Suprapubic skin (tissue), 4 donors: ENCODE measurements at places on chromosomes 4 and X. TPM values are rescaled to one million over a fixed set of nuclear protein-coding genes. Genes with fewer than 3 reads are reported as not detected.
A peak's percentile ranks its signal among the peaks of the same experiment; 100 is the strongest.

- no peaks in the 10 kb centered on the region for H3K36me3 ChIP-seq
- DNase-seq, result no peak
- H3K27ac ChIP-seq, result no peak overlapping the region
- peaks cover 34% of the 10 kb centered on the region for H3K4me1 ChIP-seq
These were observed 32.7 kb downstream of the NFKB1 start for GRCh38 chr4:102533904-102534303.

DNA sequence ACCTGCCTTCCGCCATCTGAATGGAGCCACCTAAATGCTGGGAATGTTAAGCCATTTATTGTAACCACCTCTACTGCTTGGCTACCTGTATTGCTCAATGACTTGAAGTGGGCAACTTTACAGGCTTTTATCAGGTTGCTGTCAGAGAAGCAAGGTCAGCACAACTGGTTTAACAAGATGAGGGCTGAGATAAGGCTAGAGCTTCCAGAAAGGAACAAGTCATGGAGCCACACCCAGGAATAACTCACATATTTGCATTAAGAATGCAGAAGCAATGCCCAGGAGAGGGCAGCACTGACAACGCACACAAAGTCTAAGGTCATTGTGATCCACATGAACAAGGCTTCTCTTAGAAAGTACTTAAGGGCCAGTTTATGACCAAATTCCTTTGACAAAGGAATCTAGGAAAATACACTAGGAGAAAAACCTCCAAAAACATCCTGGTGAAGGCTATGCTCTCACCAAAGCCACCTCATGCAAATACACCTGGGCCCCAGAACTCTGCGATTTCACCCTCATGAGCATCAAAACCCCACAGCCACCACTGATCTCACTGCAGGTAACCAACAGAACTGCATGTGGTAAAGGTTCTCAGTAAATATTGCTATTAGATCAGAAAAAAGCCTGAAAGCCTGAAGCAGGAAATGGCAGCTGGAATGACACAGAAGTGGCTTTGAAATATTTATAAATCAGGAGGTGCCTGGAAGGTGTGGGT lies 15.0 kb upstream of the STS start:
- H3K4me3 ChIP-seq, result no peak overlapping the region
- no peak overlapping the region for H3K27ac ChIP-seq
- DNase-seq, result no peak
- no peaks in the 10 kb centered on the region for H3K4me1 ChIP-seq

GRCh38 chr4:136643416-136643815 lies 888.9 kb downstream of the PCDH18 start:
- no peaks in the 10 kb centered on the region for H3K36me3 ChIP-seq
- DNase-seq, result no peak
- H3K4me3 ChIP-seq, result no peak overlapping the region
- no peaks in the 10 kb centered on the region for H3K4me1 ChIP-seq

GRCh38 chr4:148171596-148171995 lies 270.6 kb downstream of the NR3C2 start:
- no peaks in the 10 kb centered on the region for H3K36me3 ChIP-seq
- H3K4me1 ChIP-seq, result peaks cover 13% of the 10 kb centered on the region
- H3K4me3 ChIP-seq, result no peak overlapping the region
- no peak overlapping the region for H3K27ac ChIP-seq

GRCh38 chrX:34629572-34629971 lies 27.5 kb downstream of the TMEM47 start:
- no peaks in the 10 kb centered on the region for H3K36me3 ChIP-seq
- no peaks in the 10 kb centered on the region for H3K4me1 ChIP-seq
- no peak overlapping the region for H3K27ac ChIP-seq
- no peak overlapping the region for H3K4me3 ChIP-seq
- DNase-seq, result no peak

- no peaks in the 10 kb centered on the region for H3K27me3 ChIP-seq
- no peak overlapping the region for H3K4me3 ChIP-seq
- H3K27ac ChIP-seq, result no peak overlapping the region
- no peaks in the 10 kb centered on the region for H3K4me1 ChIP-seq
- no peak for DNase-seq
- H3K36me3 ChIP-seq, result no peaks in the 10 kb centered on the region
These were observed 598.7 kb upstream of the TECRL start for GRCh38 chr4:65007841-65008439.

DNA sequence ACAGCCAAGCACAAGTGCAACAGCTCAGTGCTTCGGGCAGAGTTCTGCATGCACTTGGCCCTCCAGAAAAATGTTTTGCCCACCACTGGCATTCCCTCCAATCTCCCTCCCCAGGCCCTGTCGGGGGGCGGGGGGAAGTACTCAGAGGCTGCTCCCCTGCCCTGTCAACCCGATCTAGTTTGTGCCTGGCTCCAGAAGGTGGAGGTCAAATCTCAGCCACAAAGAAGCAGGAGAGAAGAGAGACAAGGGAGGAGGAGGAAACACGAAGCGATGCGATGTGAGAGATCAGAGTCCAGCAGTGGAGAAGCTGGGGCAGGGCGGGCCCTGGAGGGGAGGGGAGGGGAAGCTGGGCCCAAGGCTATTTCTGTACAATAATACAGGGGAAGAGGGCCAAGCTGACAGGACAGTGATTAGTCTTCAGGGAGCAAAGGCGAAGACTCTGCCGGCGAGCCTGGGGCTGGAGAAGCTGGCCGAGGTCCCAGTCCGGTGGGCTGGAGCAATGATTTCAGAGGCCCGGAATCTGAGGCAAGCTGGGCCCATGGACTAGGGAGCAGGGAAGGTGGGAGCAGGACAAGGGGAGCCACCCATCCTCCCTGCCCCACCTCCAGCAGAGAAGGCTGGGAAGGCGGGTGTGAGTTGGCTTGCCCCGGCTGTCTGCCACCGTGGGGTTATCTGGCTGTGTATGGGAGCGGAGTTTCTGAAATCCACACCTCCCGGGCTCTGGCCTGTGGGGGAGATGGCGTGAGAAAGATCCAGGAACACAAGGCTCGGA lies 167.1 kb downstream of the EFNB1 start:
- H3K27me3 ChIP-seq, result no peaks in the 10 kb centered on the region
- H3K36me3 ChIP-seq, result no peaks in the 10 kb centered on the region
- H3K27ac ChIP-seq, result no peak overlapping the region
- DNase-seq, result no peak
- H3K4me3 ChIP-seq, result no peak overlapping the region
- peaks cover 32% of the 10 kb centered on the region for H3K4me1 ChIP-seq

DNA sequence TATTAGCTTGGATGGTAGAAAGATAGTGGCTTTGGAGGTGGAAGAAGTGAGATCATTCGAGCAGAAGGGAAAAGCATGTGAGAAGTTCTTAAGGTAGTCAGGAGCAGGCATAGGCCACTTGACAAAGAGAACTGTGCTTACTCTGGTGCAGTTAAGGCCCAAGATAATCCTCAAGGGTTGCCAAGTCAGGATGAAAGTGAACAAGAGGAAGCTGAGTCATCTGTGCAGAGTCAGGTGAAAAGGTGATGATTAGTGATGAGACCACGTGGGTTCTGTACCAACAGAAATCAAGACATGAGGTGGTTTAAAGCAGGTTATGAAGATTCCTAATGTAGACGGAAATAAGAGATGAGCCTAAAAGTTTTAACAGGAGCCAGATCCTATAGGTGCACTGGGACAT lies 369.8 kb downstream of the DTHD1 start:
- no peaks in the 10 kb centered on the region for H3K27me3 ChIP-seq
- no peaks in the 10 kb centered on the region for H3K4me1 ChIP-seq
- no peak for DNase-seq
- H3K27ac ChIP-seq, result no peak overlapping the region
- no peak overlapping the region for H3K4me3 ChIP-seq

- peaks cover 25% of the 10 kb centered on the region for H3K27me3 ChIP-seq
- no peaks in the 10 kb centered on the region for H3K4me1 ChIP-seq
- H3K36me3 ChIP-seq, result no peaks in the 10 kb centered on the region
- no peak overlapping the region for H3K4me3 ChIP-seq
These were observed 53.9 kb upstream of the C4orf50 start for GRCh38 chr4:6071959-6072720.

GRCh38 chr4:113882668-113883067 lies 96.8 kb downstream of the ARSJ start:
- no peak overlapping the region for H3K4me3 ChIP-seq
- no peak overlapping the region for H3K27ac ChIP-seq
- H3K27me3 ChIP-seq, result no peaks in the 10 kb centered on the region
- no peak for DNase-seq
- no peaks in the 10 kb centered on the region for H3K4me1 ChIP-seq
- no peaks in the 10 kb centered on the region for H3K36me3 ChIP-seq

DNA sequence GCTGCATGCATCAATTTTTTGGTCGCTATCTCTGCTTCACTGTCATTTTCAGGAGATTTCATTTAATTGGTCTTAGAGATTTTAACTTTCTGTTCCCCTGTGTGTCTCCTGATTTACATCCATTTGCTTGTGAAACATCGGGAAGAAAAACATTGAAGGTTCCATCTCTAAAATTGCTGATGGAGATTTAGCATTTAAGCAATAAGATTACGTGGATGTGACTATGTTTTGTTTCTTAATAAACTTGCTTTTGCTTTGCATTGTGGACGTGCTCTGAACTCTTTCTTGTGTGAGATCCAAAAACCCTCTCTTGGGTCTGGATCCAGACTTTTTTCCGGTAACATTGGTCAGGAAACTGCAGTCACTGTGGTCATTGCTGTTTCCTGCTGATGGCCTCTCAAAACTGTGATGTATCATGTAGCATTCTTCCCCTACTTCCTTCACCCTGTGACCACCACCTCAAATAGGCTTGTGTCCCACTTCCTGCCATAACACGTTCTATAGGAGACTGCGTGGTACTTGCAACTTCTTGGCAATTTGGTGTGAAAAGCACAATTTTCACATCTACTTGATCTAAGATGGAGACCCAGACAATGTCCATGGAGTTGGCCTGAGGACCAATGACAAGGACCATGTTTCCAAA lies 4.9 kb downstream of the CXCL2 start:
- no peak overlapping the region for H3K4me3 ChIP-seq
- peaks cover 6% of the 10 kb centered on the region for H3K4me1 ChIP-seq
- no peak for DNase-seq
- no peaks in the 10 kb centered on the region for H3K36me3 ChIP-seq
- no peaks in the 10 kb centered on the region for H3K27me3 ChIP-seq
- H3K27ac ChIP-seq, result no peak overlapping the region

- DNase-seq, result no peak
- H3K36me3 ChIP-seq, result no peaks in the 10 kb centered on the region
- H3K27ac ChIP-seq, result no peak overlapping the region
- no peaks in the 10 kb centered on the region for H3K27me3 ChIP-seq
- peak overlapping the region; percentile 4 for H3K4me3 ChIP-seq
These were observed 13.8 kb downstream of the RNF4 start for GRCh38 chr4:2482693-2483092.

GRCh38 chr4:140971077-140971792 lies 162.0 kb downstream of the RNF150 start:
- no peaks in the 10 kb centered on the region for H3K27me3 ChIP-seq
- H3K27ac ChIP-seq, result no peak overlapping the region
- DNase-seq, result no peak
- H3K4me3 ChIP-seq, result no peak overlapping the region
- no peaks in the 10 kb centered on the region for H3K4me1 ChIP-seq
- H3K36me3 ChIP-seq, result no peaks in the 10 kb centered on the region

DNA sequence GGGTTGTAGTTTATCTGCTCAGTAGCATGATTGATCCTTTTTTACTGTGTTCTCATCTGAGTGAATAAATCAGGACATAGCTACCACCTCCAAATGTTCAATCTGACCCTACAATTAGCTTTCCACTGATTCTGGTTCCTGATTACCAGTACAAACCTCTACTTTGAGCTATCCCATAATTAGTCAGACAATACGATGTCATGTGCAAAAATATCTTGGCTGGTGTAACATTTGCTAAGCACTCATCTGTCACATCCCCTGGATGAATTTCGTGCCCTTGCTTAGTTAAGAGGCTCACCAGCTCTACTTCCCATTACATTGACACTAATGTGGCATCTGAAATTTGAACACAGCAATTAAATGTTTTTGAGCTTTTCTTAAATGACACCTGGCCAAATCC lies 1101.0 kb upstream of the PCDH7 start:
- no peaks in the 10 kb centered on the region for H3K4me1 ChIP-seq
- H3K27ac ChIP-seq, result no peak overlapping the region
- no peaks in the 10 kb centered on the region for H3K36me3 ChIP-seq
- no peaks in the 10 kb centered on the region for H3K27me3 ChIP-seq

DNA sequence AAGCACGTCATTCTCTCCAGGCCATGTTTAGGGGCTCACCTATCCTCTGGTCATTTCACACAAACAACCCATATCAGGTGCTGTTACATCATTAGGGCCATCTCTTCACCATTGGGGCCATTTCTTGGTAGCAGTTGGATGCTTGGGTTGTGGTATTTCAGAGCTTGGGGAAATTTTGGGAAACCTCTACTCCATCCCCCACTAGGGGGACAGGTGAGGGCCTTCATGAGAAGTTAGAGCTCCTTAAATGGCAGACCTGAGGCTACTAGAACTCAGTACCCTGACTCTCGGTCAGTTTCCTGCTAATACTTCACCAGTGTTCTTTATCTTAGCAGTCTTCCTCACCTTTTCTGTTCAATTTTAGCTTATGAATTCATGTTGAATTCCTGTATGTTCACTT lies 50.2 kb downstream of the ZNF827 start:
- H3K27me3 ChIP-seq, result no peaks in the 10 kb centered on the region
- no peak overlapping the region for H3K4me3 ChIP-seq
- H3K36me3 ChIP-seq, result peaks cover 4% of the 10 kb centered on the region
- peaks cover 12% of the 10 kb centered on the region for H3K4me1 ChIP-seq

GRCh38 chr4:23058165-23058776 lies 365.5 kb downstream of the GBA3 start:
- H3K4me3 ChIP-seq, result no peak overlapping the region
- no peaks in the 10 kb centered on the region for H3K36me3 ChIP-seq
- no peak overlapping the region for H3K27ac ChIP-seq
- DNase-seq, result no peak
- no peaks in the 10 kb centered on the region for H3K4me1 ChIP-seq

DNA sequence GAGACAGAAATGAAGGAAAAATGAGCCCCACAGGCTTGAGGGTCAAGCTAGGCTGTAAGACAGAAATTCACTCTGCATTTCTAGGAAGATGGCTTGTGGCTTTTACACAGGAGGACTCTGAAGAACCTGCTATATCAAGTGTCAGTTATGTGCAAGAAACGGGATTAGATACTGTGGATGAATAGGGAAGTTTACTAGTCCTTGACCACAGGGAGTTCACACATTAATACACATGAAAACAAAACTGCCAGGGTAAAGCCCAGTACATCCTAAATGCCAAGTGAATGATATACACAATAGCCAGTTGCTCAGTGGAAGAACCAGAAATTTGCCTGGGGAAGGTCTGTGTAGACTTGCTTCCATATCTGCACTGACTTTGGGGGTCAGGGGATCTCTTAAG lies 53.5 kb downstream of the TMEM131L start:
- no peaks in the 10 kb centered on the region for H3K27me3 ChIP-seq
- no peak overlapping the region for H3K4me3 ChIP-seq
- DNase-seq, result no peak
- no peaks in the 10 kb centered on the region for H3K36me3 ChIP-seq
- no peak overlapping the region for H3K27ac ChIP-seq
- H3K4me1 ChIP-seq, result peaks cover 22% of the 10 kb centered on the region

Gene ITGB1BP2
- 2.5 TPM for total RNA-seq

Gene OPHN1
- total RNA-seq, result 16.0 TPM

Gene KIT
- 17.8 TPM for total RNA-seq

Gene AFP
- total RNA-seq, result not detected

Gene SLC10A3
- total RNA-seq, result 45.0 TPM

Gene IL21
- total RNA-seq, result not detected

Gene STOX2
- 8.6 TPM for total RNA-seq
